ENCODE measurements at places on chromosomes 3 and 15.

GRCh38 chr3:18812316-18812715, 336.0 kb upstream of the KCNH8 start:
- no peak for DNase-seq

- DNase-seq = no peak
These were observed at the start of gene SLC51B for GRCh38 chr15:65044724-65045481. TSS of gene SLC51B (plus strand) at chr15:65045387. CDS start at chr15:65050005, 4,618 bp downstream.

- DNase-seq = no peak
These were observed 724.7 kb downstream of the AGBL1 start for GRCh38 chr15:86804406-86804805.

GRCh38 chr3:15797642-15798303, at the start of gene ANKRD28:
TSS of gene ANKRD28 (minus strand) at chr3:15797979. CDS start at chr3:15796521, 1,458 bp downstream.
- DNase-seq = no peak

DNA sequence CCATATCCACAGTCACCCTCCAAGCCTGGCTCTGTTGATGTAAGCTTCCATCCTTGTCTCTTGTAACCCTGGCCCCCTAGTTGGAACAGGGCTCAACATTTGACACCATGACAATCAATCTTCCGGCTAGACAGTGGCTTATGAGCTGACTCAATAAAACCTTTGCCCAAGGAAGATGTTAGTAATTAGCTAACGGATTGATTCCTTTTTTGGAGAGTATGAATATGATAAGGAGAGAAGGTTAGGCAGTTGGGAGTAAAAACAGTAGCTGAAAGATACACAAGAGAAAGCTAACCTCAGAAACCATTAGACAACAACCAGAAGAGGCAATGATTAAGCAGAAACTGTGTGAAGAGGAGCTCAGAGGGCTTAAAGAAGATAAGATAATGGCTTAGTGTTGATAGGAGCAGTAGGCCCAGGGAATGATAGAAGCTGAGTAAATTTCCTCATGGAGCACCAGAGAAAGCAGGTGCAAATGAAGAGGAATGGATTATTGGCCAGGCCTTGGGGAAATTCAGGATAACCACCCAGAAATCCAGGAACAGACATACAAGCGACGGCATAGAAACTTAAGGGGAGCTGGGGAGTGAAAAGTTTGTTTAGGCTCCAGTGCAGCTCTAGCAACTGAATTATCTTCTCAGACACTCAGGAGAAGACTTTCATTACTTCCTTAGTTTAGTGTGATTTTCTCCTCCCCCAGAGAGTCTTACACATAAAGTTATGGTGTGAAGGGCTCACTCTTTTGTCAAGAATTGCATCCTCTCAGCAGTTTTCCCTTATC, 7.8 kb upstream of the RFX7 start:
- DNase-seq = no peak

GRCh38 chr15:50487287-50487686, 59.2 kb downstream of the USP50 start:
- DNase-seq = no peak

Data from activated naive CD4-positive, alpha-beta T cell treated with Interleukin-2 at 50 U/mL for 16 hours (primary cell).